Suppressor macrophage treated with lipopolysaccharide for 1 hour (primary cell): ENCODE measurements at places on chromosomes 1 and 21.
A peak's percentile ranks its signal among the peaks of the same experiment; 100 is the strongest.

DNA sequence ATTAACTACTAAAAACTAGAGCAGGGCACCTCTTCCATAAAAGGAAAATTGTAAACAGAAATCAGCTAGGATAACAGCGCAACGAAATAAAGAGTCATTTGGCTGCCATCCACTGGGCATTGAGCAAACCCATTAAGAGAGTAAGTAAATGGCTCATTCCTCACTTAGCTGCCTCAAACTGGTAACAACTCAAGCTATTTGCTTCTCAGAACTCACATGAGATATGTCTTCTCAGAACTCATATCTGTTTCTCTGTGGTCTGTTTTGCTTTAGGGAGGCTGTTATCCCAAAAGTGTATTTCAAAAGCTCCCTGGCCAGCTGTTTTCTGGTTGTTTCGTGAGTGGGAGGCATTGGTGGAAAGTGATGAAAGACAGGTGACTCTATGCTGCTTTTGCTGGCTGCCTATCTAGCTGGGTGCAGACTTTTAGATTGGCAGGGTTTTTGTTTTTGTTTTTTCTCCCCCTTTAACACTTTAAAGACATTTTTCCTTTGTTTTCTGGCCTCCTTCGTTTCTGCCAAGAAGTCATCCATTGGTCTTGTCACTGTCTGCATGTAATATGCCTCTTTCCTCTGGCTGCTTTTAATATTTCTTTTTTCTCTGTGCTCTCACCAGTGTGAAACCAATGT lies 269.2 kb upstream of the RGS18 start:
- DNase-seq = no peak

DNA sequence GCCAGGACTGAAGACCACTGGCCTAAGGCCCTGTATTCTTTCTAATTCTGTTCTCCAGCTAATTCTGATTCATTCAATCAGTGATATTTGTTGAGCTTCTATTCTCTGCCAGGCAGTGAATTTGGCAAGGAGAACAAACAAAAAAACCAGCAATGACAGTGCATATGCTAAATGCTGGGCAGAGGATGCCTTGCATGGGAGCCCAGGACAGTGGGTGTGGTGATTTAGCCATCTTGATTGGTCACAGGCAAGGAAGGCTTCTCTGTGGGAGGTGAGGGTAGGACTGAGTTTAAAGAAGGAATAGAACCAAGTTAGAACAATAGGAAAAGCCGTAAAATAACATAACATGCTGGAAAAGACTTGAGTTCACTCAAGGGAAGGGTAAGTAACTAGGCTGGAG lies 9.2 kb upstream of the CPT2 start:
- no peak for DNase-seq

DNA sequence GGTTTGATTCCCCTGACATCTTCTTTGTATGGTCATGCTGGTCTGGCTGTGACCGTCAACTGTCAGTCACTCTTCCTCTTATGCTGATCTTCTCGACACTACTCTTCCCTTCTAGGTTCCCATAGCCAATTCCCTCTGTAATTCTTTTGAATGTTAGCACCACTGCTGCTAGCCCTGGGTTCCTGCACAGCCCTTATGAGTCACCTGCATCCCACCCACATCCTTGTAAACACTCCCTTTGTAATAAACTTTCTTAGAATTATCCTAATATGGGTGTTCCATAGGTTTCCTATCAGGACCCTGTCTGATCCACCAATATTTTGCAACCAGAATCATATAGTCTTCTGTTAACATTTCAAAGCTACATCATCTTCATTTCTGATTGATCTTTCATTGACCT lies 37.1 kb downstream of the JUN start:
- DNase-seq = no peak

DNA sequence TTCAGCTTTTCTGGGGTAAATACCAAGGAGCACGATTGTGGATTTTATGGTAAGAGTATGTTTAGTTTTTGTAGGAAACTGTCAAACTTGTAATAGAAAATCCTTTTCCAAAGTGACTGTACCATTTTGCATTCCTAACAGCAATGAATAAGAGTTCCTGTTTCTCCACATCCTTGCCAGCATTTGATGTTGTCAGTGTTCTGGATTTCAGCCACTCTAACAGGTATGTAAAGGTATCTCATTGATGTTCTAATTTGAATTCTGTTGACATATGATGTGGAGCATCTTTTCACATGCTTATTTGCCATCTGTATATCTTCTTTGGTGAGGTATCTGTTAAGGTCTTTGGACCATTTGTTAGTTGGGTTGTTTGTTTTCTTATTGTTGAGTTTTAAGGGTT lies 50.3 kb upstream of the RGS2 start:
- DNase-seq = no peak

DNA sequence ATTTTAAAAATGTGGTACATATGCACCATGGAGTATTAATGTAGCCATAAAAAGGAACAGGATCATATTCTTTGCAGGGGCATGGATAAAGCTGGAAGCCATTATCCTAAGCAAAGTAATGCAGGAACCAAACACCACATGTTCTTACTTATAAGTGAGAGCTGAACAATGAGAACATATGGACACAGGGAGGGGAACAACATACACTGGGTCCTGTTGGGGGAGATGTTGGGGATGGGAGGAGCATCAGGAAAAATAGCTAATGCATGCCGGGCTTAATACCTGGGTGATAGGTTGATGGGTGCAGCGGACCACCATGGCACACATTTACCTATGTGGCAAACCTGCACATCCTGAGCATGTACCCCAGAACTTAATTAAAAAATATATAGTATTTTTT lies 352.5 kb upstream of the KAZN start:
- no peak for DNase-seq

DNA sequence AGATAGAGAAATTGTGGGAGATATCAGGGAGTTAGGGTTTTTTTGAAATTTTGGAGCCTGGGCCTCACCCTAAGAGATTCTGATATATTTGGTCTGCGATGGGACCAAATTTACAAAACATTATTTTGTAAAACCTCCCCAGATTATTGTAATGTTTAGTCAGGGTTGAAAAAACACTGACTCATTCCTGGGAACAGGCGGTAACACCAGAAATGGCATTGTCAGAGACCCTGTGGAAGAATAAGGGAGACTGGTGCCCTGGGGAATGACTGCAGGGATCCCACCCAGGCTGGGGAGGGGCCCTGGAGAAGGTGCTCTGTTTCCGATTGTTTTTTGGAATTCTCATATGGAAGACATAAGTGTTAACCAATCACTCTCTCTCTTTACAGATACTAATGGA lies 13.1 kb upstream of the STRIP1 start:
- DNase-seq = no peak

DNA sequence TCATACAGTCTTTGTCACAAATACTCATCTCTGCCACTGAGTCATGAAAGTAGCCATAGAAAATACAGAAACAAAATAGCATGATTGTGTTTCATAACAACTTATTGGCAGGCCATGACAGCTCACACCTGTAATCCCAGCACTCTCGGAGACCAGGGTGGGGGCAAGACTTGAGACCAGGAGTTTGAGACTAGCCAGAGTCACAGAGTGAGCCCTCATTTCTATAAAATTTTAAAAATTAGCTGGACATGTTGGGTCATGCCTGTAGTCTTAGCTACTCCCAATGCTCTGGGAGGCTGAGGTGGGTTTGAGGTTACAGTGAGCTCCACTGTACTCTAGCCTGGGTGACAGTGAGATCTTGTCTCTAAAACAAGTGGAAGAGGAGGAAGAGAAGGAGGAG lies 411.1 kb downstream of the PCP4 start:
- no peak for DNase-seq

- peak; percentile 91 for DNase-seq
Measured at GRCh38 chr1:234533034-234533891, 54.3 kb upstream of the TARBP1 start.

DNA sequence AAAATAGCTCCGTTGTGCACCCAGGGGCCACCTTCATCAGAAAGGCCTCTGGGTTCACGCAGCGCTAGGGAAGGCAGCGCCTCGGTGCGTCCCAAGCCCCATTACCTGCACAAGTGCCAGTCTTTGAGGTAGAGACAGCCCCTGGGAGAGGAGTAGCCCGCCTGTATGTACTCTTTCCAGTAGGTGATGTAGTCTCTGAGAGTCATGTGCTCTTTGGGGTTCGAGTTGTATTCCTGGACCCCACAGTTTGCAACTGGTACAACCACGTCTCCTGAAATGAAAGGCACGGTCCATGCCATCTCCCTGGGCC lies 601 bp downstream of the JMJD4 start:
- no peak for DNase-seq

- DNase-seq = peak; percentile 74
Measured at GRCh38 chr21:36260030-36260787, 59.8 kb upstream of the MORC3 start.

DNA sequence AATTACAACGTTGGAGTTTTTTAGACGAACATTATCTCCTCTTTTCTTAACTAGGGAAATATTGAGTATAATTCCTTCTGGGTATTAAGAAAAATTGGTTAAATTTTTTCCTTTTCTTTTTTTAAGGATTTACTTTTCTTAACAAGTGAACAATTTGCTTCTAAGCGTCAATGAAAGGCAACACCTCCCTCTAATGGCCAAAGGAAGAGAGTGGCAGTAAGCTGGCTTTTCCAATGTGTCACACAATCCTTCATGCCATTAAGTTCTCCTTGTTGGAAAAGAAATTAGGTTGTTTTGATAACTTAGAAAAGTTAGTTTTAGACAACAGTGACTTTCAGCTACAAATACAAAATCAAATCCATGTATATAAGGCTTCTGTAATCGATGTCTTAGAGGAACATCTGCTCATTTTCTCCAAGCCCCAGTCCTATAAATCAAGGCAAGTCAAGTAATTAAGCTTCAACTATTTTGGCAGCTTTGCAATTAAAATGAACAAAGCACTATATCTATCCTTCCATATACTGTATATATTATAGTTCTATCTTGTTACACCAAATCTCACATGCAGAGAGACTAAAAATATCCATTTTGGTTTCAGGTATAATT lies 62.8 kb downstream of the EDEM3 start:
- DNase-seq = peak; percentile 61

DNA sequence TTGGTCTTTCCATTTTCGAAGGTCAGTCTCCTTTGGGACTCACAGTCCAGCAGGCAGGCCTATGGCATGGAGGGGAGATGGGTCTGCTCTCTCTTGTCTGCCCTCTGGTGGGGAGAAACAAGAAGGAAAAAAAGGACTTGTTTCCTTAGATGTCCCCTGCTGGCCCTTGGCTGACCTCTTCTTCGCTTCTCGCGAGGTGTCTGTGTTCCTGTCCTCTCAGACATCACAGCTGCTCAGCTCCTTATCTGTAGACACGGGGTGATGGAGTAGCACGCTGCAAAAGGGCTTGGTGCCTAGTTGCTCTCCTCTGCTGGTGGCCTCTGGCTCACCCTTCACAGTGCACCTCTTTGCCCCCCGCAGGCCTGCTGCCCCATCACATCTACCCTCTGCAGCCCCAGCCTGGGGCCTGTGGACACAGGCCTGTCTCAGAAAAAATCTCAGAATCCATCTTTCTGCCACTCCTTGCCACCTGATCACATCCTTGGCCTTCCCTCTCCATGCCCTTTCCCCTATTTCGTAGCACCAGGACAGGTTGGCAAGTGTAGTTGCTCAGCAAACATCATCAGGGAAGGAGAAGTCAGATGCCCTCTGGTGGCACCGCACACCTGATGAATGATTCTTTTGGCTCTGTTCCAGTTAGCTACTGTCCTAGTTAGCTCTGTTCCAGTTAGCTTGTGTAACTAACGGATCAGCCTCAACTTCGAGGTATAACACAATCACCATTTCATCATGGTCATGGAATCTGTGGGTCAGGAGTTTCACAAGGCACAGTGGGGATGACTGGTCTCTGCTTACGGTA lies 18.7 kb upstream of the AK2 start:
- peak; percentile 87 for DNase-seq

GRCh38 chr1:226061841-226062557 lies 517 bp upstream of the H3-3A start:
- peak; percentile 81 for DNase-seq

DNA sequence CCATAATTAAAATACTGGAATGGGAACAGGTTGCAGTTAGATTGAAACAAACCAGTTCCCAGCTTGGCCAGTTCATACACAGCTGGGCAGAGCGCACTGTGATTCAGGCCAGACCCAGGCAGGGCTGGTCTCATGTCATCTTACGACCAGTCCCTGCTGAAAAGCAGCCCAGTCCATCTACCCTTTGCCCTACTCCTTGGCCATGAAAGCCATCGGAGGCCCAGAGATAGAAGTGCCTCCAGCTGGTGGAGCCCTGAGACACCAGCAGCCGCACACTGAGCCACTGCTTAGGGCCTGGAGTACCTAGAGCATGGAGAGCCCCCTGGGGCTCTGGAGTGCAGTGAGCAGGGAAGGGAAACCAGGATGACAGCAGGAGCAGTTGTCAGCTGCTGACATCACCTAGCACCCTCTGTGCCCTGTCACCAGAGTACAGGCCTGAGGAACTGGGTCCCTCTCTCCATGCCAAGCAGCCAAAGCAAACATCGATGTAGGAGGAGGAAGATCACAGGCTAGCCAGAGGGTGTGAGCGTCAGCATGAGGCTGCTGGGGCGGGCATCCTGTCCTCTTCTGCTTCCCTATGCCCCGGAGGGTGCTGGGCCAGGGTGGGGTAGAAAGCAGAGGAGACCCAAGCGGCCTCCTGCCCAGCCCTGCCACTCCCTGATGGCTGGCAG lies 34.2 kb upstream of the TMEM125 start:
- DNase-seq = peak; percentile 27

DNA sequence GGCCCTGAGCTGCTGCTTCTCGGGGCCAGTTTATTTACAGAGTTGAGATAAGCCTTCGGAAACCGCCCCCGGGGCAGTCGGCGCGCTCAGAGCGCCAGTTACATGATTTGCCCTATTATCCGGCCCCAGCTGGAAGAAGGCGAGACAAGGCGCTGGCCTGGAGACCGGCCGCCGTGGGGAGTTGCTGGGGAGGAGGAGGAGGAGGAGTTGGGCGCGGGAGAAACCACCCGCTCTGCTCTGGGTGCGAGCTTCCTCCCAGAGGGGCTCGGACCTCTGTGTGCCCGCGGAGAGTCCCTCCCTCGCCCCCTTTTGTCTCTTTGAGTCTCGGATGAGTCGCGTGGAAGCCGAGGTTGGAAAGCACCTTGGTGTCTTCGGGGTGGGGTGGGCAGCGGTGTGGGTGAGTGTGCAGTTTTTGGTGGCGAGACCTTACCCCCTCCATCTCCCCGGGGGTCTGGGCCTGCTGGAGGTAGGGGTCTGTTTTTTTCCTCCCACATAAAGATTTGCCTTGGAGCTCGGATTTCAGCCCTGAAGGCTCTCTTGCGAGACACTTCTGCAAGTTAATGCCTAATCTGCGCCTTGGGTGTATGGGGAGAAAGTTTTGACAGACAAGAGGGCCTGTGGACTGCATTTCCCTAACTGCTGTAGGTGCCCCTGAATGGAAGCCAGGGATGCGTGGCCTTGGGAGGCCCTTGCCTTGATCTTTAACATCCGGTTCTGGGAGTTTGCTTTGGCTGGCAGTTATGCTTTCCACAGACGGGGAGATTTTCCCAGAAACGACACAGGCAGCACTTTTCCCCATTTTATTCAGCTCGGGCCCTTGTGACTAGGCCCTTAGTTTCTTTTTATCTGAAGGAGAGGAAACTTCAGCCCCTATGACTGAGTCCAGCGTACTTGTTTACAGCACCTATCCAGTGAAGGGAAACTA lies 80.0 kb downstream of the NDUFS5 start:
- DNase-seq = peak; percentile 96
